ENCODE measurements at places on chromosomes 4 and X.
A peak's percentile ranks its signal among the peaks of the same experiment; 100 is the strongest.

- DNase-seq: no peak
- peaks cover 28% of the 10 kb centered on the region for H3K4me1 ChIP-seq
- no peaks in the 10 kb centered on the region for H3K36me3 ChIP-seq
- H3K4me3 ChIP-seq: no peak overlapping the region
These were observed 3.9 kb downstream of the SHISA3 start for GRCh38 chr4:42401171-42401570.

DNA sequence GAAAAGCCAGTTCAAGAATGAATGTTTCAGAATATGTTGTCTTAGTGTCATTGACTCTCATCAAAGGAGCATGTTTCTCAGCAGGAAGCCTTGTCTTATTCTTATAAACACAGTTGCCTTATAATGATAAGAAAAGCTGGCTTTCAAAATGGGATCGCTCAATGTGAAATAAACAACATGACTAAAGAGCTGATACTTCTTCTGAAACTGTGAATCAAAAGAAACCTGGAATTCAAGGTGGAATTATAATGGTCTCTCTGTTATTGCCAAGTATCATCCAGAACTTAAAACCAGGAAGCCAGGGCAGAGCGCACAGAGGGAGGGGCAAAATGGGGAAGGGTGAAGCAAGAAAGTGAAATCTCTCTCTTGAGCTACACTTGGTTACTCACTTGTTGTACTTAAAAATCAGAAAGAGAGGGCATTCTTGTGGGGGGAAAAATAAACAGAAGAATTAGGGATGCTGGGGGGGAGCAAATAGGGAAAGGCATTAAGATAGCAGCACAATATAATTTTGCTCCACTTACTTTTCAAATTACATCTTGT is 270.0 kb downstream of the MAPK10 start:
- no peak overlapping the region for H3K27ac ChIP-seq
- H3K4me3 ChIP-seq: no peak overlapping the region
- no peaks in the 10 kb centered on the region for H3K4me1 ChIP-seq
- no peaks in the 10 kb centered on the region for H3K27me3 ChIP-seq
- H3K36me3 ChIP-seq: no peaks in the 10 kb centered on the region

DNA sequence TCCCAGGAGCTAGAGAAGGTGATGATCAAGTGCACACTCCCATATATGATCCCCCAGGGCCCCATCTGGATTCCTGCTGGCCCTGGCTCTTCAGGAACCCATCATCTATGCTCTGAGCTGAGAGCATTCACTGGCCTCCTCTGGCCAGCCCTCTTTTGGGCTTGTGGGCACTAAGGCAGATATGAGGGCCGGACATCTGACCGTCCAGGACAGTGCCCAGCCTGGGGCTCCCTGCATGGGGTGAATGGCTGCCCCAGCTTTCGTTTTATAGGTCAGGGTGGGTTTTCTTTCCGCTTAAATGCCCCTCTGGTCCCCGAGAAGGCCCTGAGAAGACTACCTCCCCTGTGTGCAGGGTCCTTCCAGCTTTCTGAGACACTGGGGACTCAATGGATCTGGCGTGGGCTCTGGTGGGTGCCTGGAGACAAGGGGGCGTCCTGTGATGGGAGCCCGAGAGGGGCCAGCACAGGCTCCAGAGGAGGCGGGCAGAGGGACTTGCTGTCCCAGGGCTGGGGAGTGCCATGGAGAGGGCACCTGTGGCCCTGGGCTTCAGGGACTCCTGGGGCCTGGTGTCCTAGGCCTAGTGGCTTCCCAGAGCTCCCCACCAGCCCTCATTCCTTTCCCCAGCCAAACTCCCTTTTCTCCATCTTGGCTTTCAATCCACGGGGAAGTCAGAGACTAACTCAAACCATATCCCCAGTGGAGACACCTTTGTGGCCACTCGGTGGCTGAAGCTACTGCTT is 39.5 kb upstream of the GRPEL1 start:
- H3K27me3 ChIP-seq: no peaks in the 10 kb centered on the region
- DNase-seq: peak; percentile 14
- no peak overlapping the region for H3K4me3 ChIP-seq

GRCh38 chr4:16125571-16126445 is 42.0 kb upstream of the PROM1 start:
- no peaks in the 10 kb centered on the region for H3K27me3 ChIP-seq
- H3K36me3 ChIP-seq: no peaks in the 10 kb centered on the region
- no peak for DNase-seq
- no peak overlapping the region for H3K4me3 ChIP-seq

- H3K27me3 ChIP-seq: no peaks in the 10 kb centered on the region
- no peak for DNase-seq
- peaks cover 16% of the 10 kb centered on the region for H3K4me1 ChIP-seq
- no peak overlapping the region for H3K4me3 ChIP-seq
These were observed 53.2 kb downstream of the SPRY1 start for GRCh38 chr4:123449780-123450179.

GRCh38 chr4:18105030-18106011 is 83.8 kb upstream of the LCORL start:
- H3K36me3 ChIP-seq: no peaks in the 10 kb centered on the region
- no peak overlapping the region for H3K27ac ChIP-seq
- DNase-seq: no peak

DNA sequence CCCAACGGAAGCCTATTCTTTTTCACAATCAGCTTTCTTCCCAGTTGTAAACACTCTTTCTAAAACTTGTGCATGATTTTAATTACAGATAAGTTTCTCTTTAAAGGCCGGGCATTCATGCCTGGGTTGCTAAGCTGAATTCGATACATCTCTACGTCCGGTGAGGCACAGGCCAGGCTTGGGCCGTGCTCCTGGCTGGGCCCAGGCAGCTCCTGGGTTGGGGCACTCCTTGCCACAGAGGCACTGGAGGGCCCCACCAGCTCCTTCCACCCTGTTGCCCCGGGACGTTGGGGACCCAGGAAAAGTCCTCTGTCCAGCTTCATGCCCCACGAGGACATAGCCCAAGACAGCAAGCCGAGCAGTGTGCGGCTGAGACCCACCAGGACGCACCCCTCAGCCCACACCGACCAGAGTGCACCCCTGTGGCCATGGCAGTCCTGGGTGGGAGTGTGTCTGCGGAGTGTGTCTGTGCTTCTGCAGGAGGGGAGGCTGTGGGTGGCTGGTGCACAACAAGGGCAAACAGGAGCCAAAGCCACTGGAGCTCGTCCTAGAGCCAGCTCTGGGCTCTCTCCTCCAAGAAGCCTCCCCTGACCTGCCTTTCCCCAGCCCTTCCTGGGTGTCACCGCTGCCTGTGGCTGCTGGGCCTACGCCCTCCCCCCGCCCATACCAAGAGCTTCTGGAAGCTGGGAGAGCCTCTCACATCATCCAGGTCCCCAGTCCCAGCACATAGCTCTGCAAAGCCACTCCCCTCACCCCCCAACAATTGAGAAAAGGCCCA is 128.0 kb upstream of the NKX1-1 start:
- DNase-seq: peak; percentile 31
- no peak overlapping the region for H3K4me3 ChIP-seq
- peaks cover 45% of the 10 kb centered on the region for H3K27me3 ChIP-seq
- H3K27ac ChIP-seq: no peak overlapping the region
- H3K4me1 ChIP-seq: no peaks in the 10 kb centered on the region

DNA sequence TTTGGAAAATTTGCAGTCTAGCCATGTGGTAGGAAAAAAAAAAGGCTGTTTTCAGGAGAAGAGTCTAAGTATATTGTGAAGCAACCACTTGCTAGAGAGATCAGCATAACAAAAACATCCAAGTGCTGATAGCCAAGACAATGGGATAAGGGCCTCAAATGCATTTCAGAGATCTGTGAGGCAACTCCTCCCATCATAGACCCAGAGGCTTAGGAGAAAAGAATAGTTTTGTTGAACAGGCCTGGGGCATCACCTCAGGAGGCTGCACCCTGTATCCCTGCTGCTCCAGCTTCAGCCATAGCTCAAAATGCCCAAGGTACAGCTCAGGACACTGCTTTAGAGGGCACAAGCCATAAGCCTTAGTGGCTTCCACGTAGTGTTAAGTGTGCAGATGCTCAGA is 13.6 kb upstream of the GPR174 start:
- DNase-seq: no peak
- H3K4me3 ChIP-seq: no peak overlapping the region
- no peak overlapping the region for H3K27ac ChIP-seq
- H3K27me3 ChIP-seq: no peaks in the 10 kb centered on the region

- no peaks in the 10 kb centered on the region for H3K27me3 ChIP-seq
- no peak overlapping the region for H3K4me3 ChIP-seq
- no peak for DNase-seq
- H3K4me1 ChIP-seq: no peaks in the 10 kb centered on the region
- H3K36me3 ChIP-seq: no peaks in the 10 kb centered on the region
- H3K27ac ChIP-seq: no peak overlapping the region
These were observed 44.6 kb upstream of the MAGEC2 start for GRCh38 chrX:142249721-142250120.
